ENCODE measurements at places on chromosomes 2 and 18.
A peak's percentile ranks its signal among the peaks of the same experiment; 100 is the strongest.

- DNase-seq = no peak
Measured at GRCh38 chr2:126699018-126699417, 43.1 kb downstream of the GYPC start.

GRCh38 chr2:210022824-210023223, 20.4 kb downstream of the RPE start:
- DNase-seq = no peak

- DNase-seq = no peak
Measured at GRCh38 chr18:79556829-79557585, 122.6 kb upstream of the CTDP1 start.

DNA sequence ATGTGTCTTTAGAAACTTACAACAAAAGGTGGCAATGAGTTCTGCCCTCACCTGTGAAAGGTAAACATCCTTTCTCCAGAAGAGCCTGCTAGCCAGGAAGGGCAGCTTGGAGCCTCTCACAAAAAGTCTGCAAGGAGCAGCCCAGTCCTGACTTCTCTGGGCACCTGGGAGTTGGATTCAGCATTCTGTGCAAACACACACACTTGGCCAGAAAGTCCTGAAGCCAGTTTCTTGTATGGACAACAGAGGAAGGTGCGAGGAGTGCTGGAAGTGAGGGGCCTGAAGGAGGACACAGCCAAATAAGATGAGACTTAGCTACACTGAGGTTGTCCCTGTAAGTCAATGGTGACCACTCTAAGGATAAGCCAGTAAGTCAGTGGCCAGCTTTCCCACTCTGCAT, 52.4 kb upstream of the SLC1A4 start:
- DNase-seq = no peak

DNA sequence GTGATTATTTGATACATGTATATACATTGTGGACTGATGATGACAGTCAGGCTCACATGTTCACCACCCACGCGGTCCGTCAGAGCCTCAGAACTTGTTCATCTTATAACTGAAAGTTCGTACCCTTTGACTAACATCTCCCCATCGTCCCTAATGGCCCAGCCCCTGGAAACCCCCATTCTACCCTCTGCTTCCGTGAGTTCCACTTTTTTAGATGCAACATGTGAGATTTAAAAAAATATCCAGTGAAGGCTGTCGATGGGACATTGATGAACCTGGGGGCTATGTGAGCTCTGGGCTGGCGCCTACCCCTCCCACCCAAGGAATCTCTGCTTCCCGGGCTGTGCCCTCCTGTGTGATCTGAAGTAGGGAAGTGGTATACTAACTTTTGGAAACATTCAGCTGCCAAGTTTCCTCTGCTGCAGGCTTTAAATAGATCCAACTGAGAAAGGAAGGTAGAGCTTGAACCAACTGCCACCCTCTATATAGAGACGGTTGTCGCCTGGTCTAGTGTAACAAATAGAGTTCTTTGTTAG, 163.8 kb downstream of the FAM210A start:
- DNase-seq = peak; percentile 20

DNA sequence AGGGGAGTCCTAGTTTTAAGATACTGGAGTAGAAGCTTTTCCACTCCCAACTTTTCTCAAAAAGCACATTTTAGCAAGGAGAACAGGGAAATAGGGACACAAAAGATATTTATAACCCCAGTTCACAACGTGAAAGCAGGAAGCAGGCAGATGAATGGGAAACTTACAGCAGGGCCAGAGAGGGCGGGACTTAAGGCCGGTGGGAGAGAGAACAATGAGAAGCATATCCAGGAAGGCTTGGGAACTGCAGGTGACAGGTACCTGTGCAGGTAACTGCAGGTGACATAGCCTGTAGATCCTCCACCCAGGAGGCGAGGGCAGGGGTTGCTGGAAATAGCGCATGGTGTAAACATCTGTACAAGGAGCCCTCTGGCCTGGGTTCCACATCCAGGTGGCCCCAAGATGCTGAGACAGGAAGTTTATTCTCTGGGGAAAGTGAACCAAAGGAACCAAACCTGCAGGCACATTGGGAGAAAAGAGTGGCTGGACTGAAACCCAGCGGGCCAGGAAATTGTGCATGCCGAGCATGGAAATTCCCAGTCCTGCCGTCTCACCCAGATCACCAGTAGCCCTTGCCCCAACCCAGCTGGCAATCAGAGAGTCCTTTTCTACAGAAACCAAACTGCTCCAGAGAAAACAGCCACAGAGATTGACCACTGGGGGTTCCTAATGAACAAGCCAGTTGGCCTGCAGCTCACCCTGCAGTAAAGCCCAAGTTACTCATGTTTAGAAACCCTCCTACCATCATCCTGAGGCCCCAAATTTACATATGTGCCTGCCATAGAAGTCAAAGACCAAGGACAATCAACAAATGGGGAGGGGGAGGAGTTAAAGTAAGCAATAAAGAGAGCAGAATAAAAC, 24.3 kb upstream of the COL6A3 start:
- DNase-seq = no peak

- DNase-seq = no peak
Measured at GRCh38 chr2:205129531-205129930, 552.8 kb upstream of the NRP2 start.

DNA sequence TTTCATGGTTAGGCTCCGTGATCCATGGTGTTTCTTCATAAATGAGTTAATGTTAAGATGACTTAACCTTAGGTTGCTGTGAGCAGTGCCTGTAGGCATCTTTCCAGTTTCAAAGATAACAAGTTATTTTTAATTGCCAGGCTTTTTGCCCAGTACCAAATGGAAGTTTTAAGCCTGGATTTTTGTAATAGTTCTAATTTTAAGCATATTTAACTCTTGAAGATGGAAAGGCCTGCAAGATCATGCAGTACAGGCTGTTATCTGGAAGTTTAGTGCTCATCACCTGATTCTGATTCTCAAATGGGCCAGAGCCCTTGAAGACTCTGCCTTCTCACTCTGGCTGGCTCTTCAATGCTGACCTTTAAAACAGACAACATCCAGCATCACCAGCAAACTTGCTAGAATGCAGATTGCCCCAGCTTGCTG, 141.3 kb downstream of the NCK2 start:
- no peak for DNase-seq

DNA sequence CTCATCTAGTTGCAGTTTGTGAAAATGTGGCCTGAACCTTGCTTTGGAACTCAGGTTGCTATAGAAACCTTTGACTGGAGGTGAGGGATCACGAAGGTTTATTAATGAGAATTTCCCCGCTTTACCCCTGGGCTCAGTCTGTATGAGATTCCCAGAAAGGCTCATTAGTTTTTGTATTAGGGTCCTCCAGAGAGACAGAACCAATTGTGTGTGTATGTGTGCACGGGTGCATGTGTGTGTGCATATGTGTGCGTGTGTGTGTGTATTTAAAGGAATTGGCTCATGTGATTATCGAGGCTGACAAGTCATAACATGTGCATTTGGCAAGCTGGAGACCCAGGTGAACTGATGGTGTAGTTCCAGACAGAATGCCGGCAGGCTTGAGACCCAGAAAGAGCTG, 113.8 kb upstream of the DLX2 start:
- no peak for DNase-seq

DNA sequence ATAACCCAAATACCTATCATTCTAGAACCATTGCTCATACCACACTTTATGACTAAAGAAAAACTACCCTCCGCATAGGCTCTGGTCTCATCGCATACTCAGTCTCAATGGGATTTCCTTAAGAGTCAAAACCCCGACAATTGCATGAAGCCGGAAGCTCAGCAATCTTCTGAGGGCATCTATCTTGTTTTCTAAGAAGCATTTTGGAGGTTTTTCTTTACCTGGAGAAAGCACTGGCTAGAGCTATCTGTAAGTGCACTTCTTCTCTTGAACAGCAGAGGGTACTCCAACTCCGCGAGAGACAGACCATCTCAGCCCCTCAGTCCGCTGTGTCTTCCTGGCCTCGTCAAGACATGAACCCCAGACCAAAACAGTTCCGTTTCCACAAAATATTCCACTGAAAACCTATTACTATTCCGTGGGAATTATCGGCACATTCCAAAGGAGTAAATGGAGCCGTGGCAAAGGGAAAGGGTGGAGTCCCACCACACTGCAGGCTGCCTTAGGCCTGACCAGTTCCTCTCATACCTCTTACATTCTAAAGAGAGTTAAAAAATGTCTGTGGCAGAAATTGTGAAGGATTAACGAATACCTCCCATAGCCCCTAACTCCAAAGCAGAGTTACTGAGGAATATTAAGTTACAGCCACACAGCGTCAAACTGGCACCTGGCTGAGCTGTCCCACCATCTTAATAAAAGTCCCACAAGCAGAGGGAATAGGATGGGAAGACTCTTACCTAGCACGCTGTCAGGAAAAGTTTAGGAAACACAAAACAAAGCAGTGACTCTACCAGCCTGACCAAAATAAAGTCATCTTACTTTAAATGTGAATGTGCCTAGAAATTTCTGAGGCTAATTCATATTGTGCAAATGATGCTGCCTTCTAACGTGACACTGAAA, 325.6 kb upstream of the VRK2 start:
- DNase-seq = peak; percentile 16

- peak; percentile 51 for DNase-seq
Measured at GRCh38 chr2:189178726-189179569, 613 bp downstream of the COL5A2 start.

- DNase-seq = no peak
Measured at GRCh38 chr2:236209996-236210395, 41.8 kb upstream of the GBX2 start.

DNA sequence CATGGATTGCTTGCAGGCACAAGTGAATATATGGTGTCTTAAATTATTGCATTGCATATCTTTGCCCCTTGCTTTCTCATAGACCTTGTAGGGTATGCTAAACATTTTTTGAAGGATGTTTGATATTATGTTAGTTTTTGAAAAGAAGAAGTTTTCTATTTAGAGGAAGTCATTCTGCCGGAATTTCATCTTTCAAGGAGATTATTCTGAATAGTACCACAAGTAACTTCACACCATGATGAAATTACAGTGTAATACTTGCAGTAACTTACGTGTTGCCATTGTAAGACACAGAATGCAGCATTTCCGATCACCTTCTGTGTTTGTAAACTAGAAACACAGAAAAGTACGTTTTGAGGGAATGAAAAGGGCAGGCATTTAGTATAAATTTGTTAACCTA, 71.9 kb downstream of the ACVR2A start:
- DNase-seq = no peak

GRCh38 chr18:24802456-24802855, 342.0 kb downstream of the HRH4 start:
- no peak for DNase-seq

GRCh38 chr2:46169467-46169866, 127.7 kb upstream of the EPAS1 start:
- DNase-seq = no peak

GRCh38 chr2:53636596-53636995, 131.0 kb upstream of the CHAC2 start:
- DNase-seq = no peak

DNA sequence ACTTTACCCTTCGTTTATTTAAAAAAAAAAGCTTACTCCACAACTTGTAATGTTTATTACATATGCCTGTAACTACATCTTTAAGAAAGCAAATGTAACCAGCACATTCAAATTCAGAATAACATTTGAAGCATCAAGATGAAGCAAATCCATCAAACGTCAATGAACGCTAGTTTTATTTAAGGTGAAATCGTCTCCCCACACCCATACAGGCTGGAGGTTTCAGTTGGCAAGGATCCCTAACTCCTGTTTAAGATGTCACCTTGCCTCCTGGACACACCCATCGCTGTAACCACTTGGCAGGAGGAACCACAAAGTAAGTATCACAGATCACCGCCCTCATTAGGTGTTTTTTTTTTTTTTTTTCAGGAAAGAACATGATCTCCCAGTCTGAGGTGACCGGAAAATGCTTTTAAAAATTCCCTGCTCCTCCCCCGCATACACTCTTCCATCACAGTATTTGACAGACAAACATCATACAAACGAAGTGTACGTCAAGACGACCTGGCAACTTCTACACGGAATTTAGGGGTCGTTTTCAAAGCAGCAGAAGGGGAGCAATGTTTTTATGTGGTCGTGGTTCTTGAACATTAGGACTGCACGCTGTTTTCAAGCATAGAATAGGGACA, 19.7 kb upstream of the STPG4 start:
- DNase-seq = peak; percentile 29

GRCh38 chr2:126736133-126736874, 80.3 kb downstream of the GYPC start:
- DNase-seq = no peak

GRCh38 chr18:12838178-12838634, 45.8 kb downstream of the PTPN2 start:
- DNase-seq = peak; percentile 8

DNA sequence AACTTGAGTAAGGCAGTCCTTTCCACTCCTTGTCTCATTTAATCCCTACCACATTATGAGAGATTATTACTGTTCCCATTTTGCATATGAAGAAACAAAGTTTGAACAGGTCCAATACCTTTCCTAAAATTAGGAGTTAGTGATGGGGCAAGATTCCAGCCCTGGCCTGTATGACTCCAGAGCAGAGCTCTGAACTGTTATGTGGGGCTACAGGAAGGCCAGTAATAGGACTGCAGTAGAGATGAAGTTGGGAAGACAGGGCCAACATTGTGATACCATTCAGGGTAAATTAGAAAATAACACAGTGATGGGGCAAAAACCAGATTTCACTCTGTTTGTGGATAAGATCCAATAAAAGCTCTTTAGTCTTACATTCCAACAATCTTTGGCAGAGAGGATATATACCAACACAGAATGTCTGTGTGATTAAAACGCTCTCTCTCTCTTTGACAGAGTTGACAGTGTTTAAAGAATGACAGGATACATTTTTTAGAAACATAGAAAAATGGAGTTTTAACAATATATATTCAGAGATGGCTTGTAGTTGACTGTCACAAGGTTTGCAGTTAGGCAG, 22.7 kb downstream of the KATNAL2 start:
- DNase-seq = no peak

DNA sequence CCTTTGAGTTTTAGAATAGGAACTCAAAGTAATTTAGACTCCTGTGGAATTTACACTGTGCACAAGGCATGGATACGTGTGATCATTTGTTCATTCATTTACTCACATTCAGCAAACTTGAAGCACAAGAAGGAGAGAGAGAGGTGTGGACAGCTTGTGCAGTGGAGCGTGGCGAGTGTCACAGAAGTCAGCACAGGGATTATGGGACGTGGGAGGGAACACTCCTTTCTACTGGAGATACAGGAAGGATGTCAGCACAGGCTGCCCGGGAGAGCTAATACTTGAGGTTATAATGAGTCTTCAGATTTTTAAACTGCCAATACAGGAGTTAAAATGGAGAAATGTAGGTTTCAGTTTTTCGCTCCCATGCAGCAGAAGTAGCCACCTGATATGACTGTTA, 7.0 kb downstream of the FAM228A start:
- no peak for DNase-seq

DNA sequence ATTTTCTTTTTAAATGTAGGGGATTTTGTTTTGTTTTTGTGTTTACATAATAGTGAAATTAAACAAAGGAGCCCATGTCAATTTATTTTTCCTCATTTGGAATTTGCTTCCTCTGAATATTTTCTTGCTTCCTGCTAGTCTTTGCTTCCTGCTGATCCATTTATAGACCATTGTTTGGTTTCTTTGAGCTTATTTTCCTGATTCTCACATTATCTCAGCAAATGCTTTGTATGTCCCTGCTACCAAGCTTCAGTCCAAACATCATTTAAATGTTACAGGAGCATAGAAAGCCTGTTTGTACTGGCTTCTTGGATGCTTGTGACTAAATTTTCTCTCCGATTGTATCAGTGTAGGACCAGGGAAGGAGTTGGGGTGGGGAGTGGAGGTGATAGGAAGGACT, 127.3 kb upstream of the IL1R2 start:
- DNase-seq = no peak
